ENCODE measurements at places on chromosomes 12 and 14.
A peak's percentile ranks its signal among the peaks of the same experiment; 100 is the strongest.

DNA sequence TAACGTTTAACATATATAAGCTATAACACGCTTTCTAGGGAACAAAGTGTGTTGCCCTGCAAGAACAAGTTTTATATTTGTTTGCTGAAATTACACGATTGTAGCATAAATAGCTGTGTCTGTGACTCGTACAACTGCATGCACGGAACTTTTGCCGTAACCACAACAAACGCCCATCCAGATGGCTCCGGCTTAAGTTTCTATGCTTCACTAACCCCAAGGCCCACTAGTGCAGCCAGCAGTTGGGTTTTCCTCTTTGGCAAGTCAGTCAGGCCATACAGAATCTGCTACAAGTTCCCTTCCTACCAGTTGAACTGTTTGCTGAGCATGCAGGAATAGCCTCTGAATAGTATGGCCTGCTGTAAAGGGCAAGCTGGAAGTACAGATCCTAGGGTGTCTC lies 12.1 kb downstream of the CSRP2 start:
- no peak for DNase-seq

GRCh38 chr12:122080149-122081082 lies 1.9 kb downstream of the MLXIP start:
- DNase-seq: no peak

DNA sequence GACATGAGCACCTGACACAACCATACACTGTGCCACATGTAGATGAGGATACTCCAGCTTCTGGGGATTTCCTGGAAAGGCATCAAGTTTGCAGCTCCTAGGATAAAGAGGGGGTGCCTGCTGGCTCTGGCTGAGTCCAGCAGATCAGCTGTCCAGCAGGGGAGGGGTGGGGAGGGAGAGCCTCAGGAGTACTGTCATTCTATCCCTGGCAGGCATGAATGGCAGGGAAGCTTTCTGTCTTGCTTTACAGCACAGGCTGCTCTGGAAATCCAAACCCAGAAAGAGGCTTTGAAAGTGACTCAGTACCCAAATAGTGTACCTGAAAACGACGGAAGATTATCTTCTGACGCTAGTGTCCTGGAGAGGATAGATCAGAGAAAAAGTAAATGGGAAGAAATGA lies 32.2 kb downstream of the SLC8A3 start:
- DNase-seq: no peak

DNA sequence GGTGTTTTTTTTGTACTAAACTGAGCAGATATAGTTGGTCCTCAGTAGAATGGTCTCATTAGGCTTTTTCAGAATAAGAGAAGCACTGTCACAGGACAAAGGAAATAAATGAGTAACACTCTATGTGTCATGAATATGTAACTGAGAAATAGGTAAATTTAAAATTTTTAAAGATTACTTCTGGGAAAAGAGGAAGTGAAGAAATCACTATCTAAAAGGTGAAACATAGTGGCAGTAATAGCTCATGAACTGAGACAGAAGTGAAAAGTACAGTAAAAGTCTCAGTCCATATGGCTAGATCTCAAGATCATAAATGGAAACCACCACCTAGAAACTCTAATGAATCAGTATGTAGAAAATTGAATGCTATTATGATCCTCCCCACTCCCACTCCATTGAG lies 89.3 kb upstream of the TTC7B start:
- no peak for DNase-seq

- no peak for DNase-seq
These were observed 25.5 kb upstream of the KCNJ8 start for GRCh38 chr12:21800011-21800410.

- DNase-seq: no peak
These were observed 22.2 kb upstream of the JPH4 start for GRCh38 chr14:23600806-23601205.

DNA sequence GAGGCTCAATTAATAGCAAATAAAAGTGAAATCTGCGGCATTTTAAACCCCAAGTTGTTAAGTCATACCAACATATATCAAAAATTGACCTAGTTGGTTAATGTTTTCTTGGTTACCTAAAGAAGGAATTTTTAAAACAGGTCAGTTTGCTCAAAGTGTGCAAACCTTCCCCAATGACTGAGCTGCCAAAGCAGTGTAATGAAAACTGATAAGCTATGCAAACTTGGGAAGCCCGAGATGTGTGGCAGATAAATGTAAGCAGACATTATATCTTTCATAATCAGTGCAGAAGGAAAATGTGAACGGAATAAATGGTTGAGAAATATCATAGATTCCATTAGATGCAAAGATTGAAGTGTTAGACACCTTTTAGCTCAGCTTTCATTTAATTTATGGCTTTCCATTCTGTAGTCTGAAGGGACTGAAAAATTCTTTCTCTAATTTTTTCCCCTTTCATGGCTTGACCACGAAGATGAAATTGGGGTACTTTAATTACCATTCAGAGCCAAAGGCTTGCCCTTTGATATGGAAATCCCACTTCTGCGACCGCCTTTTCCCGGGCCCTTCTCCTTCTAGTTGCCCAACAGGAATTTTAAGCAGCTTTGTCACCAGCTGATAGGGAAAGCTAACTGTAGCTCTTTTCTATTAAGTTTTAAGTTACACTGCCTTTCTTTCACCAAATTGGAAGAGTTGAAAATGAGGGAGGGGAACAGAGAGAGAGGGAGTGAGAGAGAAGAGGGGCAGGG lies 306.6 kb upstream of the SOX5 start:
- DNase-seq: no peak

DNA sequence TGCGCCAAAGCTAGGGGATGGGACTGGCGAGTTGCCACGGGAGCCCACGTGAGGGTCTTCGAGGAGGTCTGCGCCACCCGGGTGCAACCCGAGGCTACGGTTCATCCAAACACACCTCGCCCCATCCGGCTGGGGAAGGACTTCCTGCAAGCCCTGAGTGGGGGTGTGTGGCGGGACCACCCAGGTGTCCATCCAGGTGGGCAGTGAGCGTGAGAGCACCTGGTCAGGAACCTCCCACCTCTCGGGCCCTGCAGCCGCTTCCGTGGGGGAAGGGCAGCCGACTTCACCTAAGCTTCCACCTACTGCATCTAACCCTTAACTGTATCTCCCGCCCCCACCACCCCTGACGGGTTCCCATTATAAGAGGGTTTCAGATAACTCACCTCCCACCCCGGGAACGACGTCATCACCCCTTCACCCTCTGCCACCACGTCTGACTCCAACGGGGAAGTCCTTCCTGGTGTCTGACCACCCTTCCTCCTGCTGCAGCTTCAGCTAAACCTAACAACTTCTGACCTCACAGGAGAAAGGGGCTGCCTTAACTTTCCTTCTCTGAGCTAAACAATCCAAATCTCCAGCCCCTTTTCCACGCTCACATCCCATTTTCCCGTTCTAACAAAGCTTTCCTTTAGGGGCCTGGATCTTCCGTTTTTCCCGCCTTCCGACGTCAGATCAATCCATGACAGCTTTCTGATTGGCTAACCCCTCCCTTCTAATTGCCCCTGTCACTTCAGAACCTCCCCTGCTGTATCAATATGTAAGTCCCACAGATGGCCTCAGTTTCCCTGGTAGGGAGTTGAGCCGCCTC lies 27.4 kb upstream of the SMUG1 start:
- peak; percentile 28 for DNase-seq

GRCh38 chr12:66744956-66745383 lies 66.1 kb upstream of the GRIP1 start:
- no peak for DNase-seq

DNA sequence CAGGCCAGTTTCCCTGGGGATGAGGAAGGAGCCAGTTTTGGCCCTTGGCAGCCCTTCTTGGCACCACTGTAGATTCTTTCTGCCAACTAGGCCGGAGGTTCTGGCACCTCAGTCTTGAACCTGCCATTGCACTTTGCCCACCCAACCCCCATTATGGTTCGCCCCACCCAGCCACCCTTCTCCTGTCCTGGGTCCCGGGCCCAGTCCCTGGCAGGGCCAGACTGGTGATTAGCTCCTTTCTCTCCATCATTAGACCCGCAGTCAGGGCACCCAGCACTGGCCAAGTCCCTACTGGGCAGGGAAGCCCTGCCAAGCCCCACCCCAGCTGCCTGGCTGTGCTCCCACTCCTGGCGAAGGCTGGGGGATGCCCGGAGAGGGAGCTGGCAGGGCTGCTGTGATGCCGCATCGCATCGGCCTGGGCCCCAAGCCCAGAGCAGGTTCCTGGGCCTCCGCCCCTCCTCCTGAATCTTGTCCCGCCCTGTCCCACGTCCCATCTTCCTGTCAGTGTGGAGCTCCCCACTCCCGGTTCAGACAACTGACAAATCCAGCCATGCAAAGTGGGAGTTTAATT lies 9.8 kb downstream of the FAM222A start:
- DNase-seq: no peak

DNA sequence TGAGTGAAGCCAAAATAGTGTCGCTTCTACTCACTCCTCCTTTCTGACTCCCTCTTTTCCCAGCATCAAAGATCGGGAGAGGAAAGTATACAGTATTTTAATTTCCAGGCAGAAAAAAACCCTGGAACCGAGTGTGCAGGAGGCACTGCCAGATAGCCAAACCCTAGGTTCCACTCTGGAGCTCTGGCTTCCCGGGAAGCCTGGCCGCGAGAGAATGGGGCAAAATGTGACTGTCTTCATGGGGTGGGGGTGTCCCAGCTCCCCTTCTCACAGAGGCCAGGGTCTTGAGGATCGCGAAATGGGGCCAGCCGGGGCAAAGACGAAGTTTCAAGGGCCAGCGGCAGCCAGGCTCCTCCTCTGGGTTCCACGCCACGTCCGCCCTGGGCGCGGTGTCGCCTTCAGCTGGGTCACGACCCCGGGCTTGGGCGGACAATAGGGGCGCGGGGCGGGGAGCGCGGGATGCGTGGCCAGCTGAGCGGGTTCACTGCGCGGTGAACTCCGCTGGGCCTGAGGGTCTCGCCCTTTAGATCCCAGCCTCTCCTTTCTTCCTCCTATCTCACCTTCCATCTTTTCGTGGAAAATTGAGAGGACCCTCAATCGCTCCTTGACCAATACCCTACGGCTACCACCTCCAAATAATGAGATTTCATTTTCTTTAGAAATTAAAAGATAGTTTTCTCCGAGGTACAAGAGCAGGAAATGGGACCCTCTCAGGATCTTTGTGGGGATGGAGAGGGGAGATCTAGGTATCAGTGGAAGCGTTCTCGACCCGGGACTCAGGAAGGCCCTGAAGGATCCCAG lies 6.7 kb downstream of the HOXC4 start:
- no peak for DNase-seq

DNA sequence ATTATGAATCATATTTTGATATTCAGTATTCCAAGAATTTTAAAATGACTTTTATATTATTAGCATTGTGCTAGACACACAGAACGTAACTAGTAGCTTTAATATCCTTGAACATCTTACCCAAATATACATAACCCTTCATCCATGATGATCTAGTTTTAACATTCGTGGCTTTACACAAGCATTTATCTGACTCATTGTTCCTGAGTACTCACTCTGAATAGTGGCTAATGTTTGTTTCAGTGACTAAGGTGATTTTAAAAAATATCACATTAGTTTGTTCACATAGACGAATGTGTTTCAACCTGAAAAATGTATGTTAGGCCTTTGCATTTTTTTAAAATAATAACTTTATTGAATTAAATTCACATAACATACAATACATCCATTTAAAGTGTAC lies 80.0 kb upstream of the PTPRQ start:
- DNase-seq: no peak

DNA sequence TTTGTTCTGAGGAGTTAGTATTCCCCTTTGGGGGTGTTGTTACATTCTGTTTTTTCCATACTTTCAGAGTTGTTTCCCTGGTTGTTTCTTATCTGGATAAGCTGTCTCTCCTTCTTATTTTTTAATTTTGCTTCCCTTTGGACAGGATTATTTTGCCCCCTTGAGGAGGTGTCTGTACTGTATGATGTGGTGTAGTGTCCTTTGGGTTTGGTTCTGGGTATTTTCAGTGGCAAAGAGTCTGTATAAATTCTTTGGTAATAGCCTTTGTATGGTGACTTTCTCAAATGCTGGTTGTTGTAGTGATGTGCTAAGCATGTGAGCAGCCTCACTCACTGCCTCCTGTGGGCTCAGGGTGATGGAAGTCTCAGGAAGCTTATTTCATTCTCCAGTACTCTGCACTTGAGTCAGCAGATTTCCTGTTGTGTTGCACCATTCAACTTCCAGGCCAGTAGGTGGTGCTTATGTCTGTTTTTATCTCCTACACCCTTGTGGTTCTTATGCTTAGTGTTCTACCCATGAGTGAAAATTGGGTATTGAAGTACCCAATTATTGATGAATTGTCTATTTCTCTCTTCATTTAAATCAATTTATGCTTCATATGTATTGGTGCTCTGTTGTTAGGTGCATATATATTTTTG lies 103.3 kb upstream of the PMCH start:
- no peak for DNase-seq

- DNase-seq: no peak
These were observed 8.1 kb downstream of the CORO1C start for GRCh38 chr12:108722992-108723766.

GRCh38 chr12:31970199-31970598 lies 11.0 kb downstream of the RESF1 start:
- no peak for DNase-seq

DNA sequence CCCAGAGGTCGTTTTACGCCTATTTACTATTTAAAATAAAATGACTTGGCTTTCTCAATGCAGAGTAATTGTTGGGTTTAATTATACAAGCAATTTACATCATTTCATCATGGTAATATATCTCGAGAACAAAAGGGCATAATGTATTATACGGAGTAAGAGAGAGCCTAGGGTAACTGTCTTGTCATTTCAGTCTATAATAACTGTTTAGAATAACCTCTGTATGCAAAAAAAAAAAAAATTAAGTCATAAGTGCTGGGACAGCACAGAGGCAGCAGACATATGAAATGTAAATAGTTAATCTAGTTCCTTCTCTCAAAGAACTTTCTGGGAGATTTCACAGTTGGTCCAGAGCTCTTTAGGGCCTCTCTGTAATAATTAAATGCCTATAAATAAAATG lies 284.9 kb downstream of the TMTC2 start:
- no peak for DNase-seq

DNA sequence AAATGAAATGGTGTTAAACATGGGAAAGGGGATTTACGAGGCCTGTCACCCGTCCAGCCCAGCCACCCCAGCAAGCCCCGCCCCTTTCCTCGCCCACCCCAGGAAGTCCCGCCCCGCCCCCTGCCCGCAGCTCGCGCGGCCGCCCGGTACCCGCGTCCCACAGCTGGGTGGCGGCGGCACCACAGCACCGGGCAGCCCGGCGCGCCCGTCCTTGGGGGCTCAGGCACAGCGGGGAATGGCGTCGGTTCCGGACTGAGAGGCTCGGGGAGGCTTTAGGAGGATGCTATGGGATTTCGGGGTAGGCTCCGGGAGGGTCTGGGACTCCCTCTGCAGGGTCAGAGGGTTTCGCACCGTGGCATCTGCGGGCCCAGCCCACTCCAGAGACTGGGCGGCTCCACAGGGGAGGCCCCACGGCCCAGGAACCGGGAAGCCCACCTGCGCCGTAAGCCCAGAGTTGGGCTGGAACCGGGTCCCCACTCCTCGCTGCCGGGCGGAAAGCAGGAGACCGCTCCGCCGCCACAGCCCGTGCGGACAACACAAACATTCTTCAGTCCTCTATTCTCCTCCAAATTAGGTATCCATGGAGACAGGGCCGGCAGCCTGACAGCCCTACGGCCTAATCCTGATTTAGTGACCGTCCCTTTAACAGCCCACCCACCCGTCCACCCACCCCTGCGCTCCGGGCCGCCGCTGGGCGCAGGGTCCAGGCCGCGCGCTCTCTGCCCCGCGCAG lies 1.4 kb downstream of the FIGNL2 start:
- peak; percentile 12 for DNase-seq

GRCh38 chr14:53955671-53956426 lies 776 bp downstream of the BMP4 start:
- DNase-seq: no peak

All from effector memory CD4-positive, alpha-beta T cell (primary cell).